ENCODE measurements at places on chromosomes 13 and 19. TPM values are rescaled to one million over a fixed set of nuclear protein-coding genes. Genes with fewer than 3 reads are reported as not detected.

GRCh38 chr13:46586751-46587514 is 34.0 kb downstream of the LRCH1 start:
- no peak for DNase-seq

DNA sequence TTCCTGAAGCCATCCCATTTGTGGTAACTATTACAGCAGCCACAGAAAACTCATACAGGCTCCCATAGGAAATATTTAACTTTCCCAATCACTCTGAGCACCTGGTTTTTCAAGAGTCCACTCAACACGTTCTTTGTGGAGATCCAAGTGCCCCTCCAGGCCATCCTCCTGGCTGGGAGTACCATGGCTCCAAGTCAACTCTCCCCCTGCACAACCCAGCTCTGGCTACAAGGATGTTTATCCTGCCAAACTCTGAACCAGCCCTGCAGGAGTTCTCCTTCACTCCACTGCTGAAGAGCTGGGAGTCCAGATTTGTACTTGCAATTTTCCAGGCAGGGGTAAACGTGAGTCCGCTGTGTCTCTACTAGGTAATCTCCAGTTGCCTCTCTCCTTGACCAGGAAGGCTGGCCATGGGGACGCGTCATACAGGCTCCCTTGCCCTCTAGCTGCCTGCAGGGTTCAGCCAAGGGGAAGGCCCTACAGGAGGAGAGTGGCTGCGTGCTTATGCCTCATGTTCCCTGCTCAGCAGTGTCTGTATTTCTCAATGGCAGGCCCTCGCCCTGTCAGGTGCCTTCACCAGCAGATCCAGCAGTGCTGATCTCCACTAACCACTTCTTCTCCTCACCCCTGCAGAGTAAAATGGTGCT is 29.9 kb upstream of the ARGLU1 start:
- DNase-seq, result no peak

GRCh38 chr19:7931221-7932061 is 5.5 kb upstream of the CTXN1 start:
- DNase-seq, result no peak

DNA sequence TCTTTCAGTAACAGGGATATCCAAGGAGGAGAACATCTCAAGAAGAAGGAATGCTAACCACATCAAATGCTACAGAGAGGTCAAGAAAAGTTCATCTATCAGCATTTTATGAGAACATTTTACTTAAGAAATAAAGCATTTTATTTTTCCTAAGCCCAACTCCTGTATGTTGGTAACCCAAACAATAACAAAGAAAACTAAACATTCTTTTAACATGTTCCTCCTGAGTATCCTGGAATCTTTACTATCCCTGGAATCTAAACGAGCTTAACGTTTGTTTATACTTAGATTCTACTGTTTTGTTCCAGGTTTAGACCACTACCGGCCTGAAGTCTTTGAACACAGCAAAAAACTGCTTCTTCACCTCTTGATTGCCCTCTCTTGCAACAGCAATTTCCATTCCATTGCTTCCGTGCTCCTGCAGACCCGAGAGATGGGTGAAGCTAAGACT is 89.7 kb downstream of the ZAR1L start:
- DNase-seq, result no peak

MEIOSIN gene
- not detected for total RNA-seq

GRCh38 chr13:104372095-104372655 is 1306.0 kb upstream of the SLC10A2 start:
- DNase-seq, result no peak

- DNase-seq, result no peak
These were observed 45.6 kb upstream of the C13orf42 start for GRCh38 chr13:51156648-51157047.

- DNase-seq, result no peak
These were observed 43.7 kb downstream of the TSSK6 start for GRCh38 chr19:19471682-19472081.

RFPL4A gene
- not detected for total RNA-seq

DNA sequence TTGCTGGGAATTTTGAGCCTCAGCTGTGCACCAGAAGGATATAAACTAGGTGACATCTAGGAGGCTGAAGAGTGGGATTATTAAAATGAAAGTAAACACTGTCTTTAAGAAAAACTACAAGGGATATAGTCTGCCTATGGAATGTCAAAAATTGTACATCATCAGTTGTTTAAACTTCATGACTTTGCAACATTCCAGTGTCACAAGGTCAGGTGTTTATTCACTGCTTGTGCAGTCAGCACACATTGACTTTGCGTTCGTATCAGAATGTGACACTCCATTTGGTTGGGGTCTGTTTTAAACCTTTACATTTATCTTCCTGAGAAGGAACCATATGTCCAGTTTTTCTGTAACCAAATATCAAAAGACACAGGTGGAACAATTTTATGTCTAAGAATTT is 85.6 kb downstream of the KL start:
- no peak for DNase-seq

Data from left lung (tissue), 14 donors.